ENCODE measurements at places on chromosomes 3 and 15. TPM values are rescaled to one million over a fixed set of nuclear protein-coding genes. Genes with fewer than 3 reads are reported as not detected.
A peak's percentile ranks its signal among the peaks of the same experiment; 100 is the strongest.

C3orf18 gene
- total RNA-seq, result 8.0 TPM

DNA sequence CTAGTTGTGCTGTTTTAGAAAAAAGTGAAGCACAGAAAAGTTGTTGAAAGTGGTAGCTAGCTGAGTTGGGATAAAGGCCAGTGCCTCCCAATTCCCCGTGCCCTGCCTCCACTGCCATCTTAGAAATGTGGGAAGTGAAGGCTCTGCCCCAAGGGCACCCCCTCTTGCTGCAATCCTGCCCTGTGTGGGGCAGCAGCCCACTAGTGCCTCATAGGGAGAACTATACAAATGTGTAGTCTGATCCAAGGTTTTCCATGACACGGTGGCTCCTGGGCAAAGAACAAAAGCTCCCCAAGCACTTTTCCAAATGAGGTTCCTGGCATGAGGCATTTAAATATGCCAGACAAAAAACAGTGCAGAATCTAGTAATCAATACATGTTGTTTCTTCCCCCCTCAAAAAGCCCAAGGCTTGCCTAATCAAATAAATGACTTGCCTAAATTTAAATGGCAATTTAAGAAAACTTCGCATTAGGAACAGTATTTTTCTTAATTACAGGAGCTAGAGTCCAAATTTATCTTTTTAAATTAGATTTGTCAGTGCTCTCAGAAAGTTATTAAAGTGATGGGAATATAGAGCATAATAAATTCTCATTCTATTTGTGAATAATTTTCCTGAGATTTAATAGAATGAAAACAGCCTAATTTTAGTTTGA, 83.8 kb downstream of the GHSR start:
- DNase-seq, result no peak

DNA sequence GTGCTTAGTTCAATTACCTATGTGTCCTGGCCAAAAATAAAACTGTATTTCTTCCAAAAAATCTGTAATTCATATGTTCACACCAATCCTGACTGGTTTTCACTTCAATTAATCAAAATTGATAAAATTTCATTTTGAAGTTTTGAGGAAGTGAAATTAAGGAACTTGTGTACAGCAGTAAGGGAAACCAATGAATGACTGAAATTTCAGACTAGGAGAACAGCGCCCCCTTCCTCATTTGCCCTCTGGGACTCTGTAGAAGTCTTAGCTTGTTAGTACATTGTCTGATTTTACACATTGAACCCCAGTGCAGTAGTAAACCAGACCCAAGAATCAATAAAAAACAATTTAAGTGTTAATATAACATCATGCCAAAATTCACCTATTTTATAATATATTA, 495.3 kb upstream of the AGTR1 start:
- no peak for DNase-seq

DNA sequence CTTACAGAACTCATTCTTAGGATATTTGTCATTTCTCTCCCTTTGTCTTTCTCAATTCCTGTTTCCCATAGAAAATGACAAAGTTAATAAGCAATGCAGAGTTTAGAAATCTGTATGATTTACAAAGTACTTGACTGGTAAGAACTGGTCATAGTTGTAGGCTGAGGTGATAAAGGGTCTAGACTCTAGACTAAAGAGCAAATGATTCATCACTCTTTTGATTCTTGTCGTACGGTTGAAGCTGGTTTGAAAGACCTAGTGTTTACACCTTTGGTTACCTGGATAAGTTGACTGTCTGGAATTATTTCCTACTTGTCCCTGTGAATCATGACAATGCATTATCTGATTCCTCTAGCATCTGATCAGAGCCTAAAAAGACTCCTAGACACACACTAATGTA, 58.9 kb upstream of the TP63 start:
- DNase-seq, result peak; percentile 43

- DNase-seq, result no peak
These were observed 161.7 kb downstream of the MECOM start for GRCh38 chr3:169501777-169502320.

DNA sequence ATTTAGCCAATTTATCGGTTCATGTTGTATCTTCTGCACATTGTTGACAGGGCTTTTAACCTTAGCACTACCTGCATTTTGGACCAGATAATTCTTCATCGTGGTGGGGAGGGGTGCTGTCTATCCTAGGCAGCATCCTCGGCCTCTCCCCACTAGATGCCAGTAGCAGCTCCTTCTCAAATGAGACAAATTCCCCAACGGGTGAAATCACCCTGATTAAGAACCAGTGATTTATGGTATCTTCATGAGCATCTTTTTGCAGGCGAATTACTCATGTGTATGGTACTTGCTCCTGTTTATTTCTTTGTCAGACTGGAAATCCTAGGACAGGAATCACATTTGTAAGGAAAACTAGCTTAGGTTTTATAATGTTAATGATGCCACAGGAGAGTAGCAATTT, 68.0 kb downstream of the C3orf70 start:
- DNase-seq, result peak; percentile 69

GRCh38 chr15:40360015-40360414, 2.0 kb downstream of the DISP2 start:
- no peak for DNase-seq

DNA sequence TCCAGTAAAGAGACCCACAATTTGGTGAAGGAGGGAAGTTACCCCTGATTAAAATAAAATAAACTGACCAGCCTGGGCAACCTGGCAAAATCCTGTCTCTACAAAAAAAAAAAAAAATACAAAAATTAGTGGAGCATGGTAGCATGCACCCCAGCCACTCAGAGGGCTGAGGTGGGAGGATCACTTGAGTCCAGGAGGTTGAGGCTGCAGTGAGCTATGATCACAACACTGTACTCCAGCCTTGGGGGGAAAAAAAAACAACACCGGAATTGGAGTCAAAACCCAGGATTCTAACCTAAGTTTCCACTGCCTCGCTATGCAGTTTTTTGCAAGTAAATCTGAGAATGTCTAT, 22.5 kb downstream of the DCAF1 start:
- DNase-seq, result no peak

FGF12 gene
- total RNA-seq, result 1.8 TPM
